ENCODE measurements at places on chromosomes 2 and 18.

GRCh38 chr2:151192681-151193080, 69.0 kb downstream of the RBM43 start:
- no peak for DNase-seq

DNA sequence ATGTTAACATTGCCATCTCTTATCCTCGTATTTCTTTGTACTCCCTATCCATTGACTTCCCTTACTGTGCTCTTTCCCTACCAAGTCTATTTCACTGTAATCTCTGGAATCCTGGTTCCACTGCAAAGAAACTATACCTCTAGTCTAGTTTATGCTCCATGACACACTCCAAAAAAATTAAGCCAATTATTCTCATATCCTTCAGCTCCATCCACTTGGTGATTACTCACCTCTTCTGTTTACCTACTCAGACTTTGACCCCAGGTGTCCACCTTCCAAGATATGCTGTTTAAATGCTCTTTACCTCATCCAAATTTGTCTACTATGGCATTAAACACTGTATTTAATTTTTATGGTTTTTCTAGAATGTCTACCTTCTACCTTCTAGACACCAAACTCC, 137.9 kb downstream of the ATAD2B start:
- DNase-seq = no peak

DNA sequence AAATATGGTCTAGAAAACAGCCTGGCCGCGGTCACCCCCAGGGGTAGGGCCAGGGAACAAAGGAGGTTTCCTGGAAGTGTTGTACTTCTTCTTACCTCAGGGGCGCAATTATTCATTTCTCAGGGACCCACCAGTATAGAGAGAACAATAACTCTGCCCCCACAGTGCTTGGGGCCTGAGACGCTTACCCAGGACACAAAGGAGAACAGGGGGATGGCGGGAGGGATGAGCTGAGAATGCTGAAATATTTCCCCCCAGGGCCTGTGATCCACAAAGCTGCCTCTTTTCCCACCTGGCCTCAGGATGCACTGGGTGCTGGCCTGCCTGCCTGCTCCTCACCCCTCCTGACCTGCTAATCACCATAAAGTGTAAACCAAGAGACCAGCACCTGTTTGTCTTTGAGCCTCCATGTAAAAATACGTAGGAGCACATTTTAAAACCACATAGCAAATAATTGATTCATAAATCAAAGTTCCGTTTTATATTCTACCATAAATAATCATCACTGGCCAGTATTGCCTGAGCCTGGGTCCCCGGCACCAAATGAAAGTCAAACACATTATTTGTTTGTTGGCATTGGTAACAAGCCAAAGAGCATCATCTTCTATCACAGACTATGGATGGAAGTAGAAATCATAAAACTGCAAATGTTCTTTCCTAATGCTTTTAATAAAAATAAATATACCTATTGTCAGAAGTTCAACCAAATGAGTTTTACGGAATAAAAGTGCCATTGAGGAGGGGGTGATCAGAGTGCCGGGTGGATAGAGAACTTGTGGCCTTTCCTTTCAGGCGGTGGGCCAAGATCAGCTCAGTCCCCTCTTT, 67.3 kb upstream of the RMDN2 start:
- DNase-seq = no peak

- DNase-seq = no peak
Observed at GRCh38 chr2:177694348-177694747, 301.8 kb downstream of the AGPS start.

- peak; percentile 57 for DNase-seq
Observed at GRCh38 chr2:7203056-7203467, 285.9 kb downstream of the RNF144A start.

DNA sequence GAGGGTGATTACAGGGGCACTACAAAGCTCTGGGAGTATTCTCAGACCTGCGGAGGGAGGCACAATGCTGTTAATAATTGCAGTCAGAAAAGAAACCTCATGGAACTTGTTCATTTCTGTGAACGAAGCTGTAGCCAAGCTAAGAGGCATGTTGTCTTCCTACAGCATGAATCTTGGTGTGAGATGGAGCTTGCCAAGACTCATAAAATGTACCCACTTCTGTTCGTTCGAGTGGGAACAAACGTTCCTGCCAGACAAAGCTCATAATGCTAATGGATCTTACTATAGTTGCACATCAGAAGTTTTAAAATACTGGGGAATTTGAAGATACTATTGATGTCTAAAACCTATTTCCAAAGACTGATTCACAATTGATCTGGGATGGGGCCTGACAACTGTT, 489.1 kb downstream of the ZEB2 start:
- no peak for DNase-seq

GRCh38 chr2:11234309-11234708, 79.0 kb downstream of the SLC66A3 start:
- DNase-seq = no peak

GRCh38 chr2:131026919-131027318, 66.3 kb downstream of the FAM168B start:
- no peak for DNase-seq

DNA sequence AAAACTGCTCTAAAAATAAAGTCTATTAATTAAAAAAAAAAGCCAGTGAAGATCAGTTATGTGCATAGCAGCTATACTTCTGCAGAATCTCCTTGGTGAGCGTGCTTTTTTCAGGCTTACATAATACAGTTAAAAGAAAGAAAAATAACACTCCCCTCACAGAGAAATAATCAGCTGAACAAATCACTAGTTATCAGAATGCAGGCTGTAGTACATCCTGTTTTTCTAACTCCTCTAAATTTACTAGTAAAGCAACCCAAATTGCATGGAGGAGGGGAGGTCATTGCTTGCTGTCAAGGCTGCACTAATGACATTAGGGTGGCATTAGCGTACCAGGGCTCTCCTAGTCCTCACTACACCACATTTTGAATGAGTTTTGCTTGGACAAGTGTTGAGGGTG, 192.2 kb downstream of the PLCL1 start:
- DNase-seq = no peak

DNA sequence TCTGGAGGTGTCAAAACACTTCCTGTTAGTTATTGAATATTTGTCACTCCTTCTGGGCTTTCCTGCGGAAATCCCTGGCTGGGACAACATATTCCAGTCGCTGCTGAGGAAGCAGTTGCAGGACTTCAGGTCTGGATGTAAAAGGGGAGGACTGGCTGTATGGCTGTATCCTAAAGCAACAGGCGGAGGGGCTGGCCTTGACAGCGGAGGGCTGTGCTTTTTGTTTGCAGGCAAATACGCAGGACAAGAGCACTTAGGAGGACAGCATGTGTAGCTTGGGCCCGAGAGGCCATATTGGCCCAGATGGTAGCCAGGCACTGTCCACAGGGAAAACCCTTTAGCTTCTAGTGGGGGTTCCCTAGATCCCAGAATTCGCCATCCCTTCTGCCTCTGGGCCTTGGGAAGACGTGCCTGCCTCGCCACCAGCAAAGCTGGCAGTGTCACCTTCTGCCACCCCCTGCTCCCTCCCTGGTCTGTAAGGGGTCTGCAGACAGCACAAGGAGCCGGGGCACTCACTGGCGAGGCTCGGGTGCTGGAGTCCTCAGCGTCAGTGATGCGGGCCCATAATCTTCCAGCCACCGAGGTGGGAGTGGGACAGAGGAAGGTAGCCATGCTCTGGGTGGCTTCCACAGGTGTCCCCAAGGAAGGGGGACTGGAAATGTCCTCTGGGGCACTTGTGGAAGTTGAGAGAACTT, 6.7 kb downstream of the NPPC start:
- no peak for DNase-seq

- no peak for DNase-seq
Observed at GRCh38 chr2:16028644-16029043, 88.3 kb downstream of the MYCN start.

Measured in activated naive CD4-positive, alpha-beta T cell treated with anti-CD3 and anti-CD28 coated beads, Interleukin-2, amount 50 U/mL, for 16 hours (primary cell).